ENCODE measurements at places on chromosomes 3 and 15.
A peak's percentile ranks its signal among the peaks of the same experiment; 100 is the strongest.

GRCh38 chr3:143277531-143277930 lies 158.0 kb downstream of the CHST2 start:
- no peak for DNase-seq

- DNase-seq, result no peak
Observed at GRCh38 chr15:100809151-100809550, 70.5 kb upstream of the ALDH1A3 start.

GRCh38 chr3:196670339-196670738 lies 30.8 kb downstream of the NRROS start:
- no peak for DNase-seq

GRCh38 chr3:153734777-153735551 lies 386.2 kb upstream of the ARHGEF26 start:
- peak; percentile 73 for DNase-seq

Measured in hepatocyte (in vitro differentiated cells).